ENCODE measurements at places on chromosomes 13 and 19.
A peak's percentile ranks its signal among the peaks of the same experiment; 100 is the strongest.

- no peak for DNase-seq
Measured at GRCh38 chr19:10701955-10702525, 801 bp downstream of the QTRT1 start.

DNA sequence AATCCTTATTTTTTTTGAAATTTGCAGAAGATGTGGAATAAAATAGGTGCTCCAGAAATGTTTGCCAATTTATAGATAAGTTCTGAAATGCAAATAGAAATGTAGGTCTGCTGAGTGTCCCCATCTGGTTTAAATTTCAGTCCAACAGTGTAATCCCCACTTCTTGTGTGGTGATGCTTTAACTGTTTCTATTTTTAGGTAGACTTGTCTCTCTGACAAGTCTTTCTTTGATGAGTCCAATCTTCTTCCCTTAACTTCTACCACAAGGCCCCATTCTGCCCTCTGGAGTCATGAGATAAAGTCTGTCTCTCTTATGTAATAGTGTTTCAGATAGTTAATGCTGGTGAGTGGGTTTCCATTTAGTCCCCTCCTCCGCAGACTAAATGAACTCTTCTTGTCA is 390.4 kb downstream of the RFC3 start:
- no peak for DNase-seq

DNA sequence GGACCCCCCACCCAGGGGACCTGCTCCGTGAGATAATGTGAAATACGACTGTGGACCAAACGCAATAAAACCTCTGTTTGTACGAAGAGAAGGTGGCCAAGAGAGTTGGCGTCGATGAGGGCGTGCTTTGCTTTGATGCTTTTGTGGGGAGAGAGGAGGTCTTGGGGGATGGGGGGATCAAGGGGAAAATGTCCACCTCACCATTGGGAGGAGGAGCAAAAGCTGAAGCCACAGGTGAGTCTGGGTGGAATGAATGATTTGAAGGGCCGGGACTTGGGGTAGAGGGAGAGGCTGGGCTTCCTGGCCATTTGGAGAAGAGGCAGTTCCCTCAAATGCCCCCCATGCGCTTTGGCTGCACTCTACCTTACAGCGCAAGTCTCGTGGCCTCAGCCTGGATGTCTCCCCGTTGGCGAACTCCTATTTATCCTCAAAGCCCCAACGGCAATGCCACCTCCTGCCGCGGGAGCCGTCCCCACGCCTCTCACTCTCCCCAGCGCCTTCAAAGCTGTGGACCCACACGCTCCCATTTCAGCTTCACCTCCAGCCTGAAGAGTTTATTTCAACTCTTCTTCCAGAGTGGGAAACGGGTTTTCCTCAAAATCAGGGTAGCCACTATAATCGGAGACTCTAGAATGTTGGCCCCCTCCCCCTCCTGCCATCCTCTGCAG is 795 bp upstream of the ABCA7 start:
- DNase-seq = no peak

DNA sequence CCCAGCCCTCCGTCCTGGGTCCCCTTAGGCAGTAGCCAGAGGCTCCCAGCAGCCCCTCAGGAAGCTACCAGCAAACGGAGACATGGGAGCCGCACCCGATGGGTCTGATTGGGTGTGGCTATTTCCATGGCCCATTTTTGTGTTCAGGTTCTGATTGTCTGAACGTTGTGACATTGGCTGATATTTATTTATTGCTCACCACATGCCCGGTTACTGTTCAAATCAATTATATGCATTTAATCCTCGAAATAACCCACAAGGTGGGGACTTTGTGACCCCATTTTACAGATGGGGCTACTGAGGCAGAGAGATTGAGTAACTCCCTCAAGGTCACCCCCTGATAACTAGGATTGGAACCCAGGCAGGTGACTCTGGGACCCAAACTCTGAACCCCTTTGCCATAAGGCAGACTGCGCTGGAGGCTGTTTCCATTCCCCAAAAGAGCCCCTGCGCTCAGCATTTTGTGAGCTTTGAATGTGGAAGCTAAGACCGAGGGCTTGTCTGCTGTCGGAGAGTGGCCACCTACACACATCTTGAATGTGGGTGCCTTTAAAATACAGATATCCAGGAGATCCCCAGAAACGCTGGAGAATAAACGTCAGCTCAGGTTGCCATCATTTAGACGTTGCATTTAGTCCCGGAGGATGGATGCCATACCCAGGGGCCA is 13.6 kb upstream of the MCF2L start:
- DNase-seq = no peak

DNA sequence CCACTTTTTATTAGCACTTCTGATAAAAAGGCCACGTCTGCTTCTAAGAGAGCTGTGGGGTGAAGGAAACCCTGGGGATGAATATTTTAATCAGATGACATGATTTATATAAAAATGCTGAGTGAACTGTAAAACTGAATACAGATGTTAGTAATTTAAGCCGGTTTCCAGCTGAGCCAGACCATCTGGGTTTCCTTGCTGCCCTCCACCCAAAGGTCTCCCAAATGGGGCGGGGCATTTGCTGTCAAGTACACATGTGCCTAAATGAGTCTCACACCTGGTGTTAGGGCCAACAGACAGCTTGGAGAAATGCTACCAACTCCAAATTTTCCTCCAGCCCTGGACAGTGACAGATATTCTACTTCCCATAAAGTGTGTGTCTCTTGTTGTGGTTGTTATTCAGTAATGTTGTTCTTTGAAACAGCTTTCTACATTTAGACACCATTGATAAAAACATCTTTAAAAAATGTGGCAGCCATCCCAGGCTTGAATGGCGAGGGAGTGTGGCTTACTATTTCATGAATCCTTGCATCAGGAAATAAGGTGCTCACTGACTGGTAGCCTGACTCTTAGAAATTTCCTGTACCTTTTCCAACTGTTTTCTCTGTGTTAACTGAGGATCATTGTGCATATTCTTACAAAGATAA is 350.4 kb downstream of the MTUS2 start:
- DNase-seq = no peak

DNA sequence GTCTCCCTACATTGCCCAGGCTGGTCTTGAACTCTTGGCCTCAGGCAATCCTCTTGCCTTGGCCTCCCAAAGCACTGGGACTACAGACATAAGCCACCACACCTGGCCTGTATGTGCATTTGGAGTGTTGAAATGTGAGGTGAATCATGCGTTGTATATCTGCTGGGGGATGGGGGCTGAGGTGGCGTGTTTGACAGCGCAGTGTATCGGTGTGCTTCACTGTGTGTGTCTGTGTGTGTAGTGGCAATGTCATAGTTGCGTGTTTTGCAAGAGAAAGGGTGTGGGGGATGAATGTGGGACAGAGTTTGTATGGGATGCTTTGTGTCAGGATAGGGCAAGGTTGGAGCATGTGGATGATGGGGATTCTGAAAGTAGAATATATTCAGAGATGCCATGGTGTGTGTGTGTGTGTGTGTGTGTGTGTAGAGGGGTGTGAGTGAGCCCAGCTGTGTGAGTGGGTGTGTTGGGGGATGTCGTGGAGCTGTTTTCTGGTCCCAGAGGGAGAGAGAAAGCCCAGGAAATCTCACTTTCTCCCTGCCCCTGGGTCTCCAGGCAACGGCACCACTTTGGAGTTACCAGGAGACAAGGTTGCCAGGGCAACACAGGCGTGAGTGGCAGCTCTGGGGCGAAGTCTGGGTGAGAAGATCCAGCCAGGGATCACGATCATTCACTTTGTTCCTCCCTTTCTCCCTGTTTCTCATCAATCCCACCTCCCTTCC is 1.1 kb upstream of the SWSAP1 start:
- no peak for DNase-seq

GRCh38 chr19:13284929-13285928 is 135.0 kb downstream of the IER2 start:
- DNase-seq = no peak

GRCh38 chr13:96161141-96161540 is 71.2 kb downstream of the HS6ST3 start:
- no peak for DNase-seq

GRCh38 chr19:7832781-7833180 is 2.8 kb downstream of the EVI5L start:
- DNase-seq = no peak

DNA sequence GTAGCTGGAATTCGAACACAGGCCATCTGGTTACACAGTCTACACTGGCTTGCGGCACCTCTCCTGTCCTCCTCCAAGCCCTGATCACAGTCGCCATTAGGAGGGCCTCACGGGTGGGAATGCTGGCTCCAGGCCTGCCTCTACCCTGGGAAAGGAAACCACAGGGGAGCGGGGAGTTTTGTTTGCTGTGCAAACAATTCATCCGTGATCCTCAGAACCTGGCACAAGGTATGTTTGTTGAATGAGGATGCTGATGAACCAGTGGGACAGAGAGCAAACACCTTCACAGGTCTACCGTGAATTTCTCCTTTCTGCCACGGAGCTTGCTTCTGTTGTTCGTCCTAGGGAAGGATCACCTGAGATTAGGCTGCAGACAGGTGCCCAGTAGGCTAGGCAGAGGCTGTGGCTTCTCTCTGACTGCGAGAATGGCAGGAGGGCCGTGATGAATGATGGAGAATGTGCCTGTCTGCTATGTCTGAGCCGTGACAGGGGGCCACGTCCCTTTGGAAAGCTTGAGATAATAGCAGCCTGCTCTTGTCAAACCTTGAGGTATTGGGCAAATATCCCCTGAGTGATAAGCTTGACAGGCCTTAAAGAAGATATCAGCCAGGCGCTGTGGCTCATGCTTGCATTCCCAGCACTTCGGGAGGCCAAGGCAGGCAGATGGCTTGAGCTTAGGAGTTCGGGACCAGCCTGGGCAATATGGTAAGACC is 36.7 kb downstream of the PIN1 start:
- DNase-seq = no peak

GRCh38 chr19:974564-975257 is 9.4 kb upstream of the WDR18 start:
- no peak for DNase-seq

DNA sequence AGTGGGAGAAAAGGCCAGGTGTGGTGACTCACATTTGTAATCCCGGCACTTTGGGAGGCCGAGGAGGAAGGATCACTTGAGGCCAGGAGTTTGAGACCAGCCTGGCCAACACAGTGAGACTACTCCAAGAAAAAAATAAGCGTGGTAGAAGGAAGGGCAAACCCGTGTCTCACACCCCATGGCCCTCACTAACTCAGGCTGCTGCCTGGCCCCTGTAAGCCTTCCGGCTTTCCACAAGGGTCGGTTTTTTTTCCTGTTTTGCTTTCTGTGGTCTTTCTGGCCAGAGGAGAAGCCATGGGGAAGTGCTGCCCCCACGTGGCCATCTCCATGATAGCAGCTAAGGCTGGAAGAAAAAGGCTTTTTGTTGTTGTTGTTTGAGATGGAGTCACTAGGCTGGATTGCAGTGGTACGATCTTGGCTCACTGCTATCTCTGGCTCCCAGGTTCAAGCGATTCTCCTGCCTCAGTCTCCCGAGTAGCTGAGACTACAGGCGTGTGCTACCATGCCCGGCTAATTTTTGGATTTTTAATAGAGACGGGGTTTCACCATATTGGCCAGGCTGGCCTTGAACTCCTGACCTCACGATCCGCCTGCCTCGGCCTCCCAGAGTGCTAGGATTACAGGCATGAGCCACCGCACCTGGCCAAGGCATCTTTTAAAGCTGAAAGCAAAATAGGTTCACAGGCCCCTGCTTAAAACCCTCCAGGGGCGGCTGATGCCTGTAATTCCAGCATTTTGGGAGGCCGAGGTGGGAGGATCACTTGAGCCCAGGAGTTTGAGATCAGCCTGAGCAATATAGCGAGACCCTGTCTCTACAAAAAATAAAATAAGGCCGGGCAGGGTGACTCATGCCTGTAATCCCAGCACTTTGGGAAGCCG is 7.5 kb upstream of the ARHGEF18 start:
- DNase-seq = peak; percentile 84

- no peak for DNase-seq
Measured at GRCh38 chr19:49098795-49099194, 13.5 kb downstream of the SNRNP70 start.

DNA sequence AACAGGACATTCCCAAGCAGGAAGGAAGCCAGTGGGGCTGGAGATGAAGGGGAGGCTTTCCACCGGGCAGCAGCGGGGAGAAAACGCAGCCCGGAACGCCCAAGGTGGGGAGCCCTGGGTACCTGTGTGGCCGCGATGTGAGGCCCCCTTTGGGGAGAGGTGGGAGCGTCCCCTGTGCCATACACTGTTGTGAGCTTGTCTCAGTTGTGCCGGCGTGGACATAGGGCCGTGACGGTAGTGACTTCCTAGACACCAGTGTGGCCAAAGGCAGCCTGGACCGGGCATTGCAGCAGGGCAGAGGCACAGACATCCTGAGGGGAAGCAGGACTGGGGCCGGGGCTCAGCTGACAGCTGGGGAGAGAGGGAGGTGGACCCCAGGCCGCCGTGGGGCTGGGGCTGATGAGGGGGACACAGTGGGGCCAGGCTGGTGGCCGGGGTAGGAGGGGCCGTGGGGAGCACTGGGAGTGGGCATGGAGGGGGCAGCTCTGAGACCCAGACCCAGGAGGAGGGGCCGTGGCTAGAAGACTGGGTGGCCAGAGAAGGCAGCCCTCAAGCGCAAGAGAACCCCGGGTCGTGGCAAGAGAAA is 38.5 kb upstream of the TFDP1 start:
- no peak for DNase-seq

GRCh38 chr13:45479661-45480060 is 14.9 kb downstream of the COG3 start:
- no peak for DNase-seq

- no peak for DNase-seq
Measured at GRCh38 chr19:46392252-46392801, 21.0 kb downstream of the CCDC8 start.

DNA sequence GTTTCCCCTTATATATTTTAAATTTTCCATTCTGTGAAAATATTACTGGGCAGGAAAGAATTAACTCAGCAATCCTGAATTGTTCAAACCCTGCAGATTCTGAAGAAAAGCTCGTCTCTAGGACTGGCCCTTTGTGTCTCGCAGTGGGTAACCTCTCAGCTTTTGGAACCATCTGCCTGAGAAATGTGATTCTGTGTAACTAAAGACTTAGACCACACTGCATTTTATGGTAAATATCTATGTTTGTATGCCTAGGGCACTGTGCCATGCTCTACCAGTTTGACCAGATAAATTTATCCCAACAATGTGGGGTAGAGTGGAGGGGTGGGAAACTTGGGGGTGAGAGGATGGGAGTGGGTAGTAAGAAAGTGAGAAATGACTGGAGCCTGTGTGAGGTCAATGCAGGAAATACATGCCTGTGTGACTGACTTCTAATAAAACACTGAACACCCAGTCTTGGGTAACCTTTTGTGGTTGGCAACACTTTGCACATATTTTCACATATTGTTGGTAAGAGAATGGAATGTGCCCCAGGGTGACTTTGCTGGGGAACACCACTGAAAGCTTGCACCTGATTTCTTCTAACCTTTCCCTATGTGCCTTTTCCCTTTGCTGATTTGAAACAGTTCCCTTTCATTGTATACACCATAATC is 1181.9 kb downstream of the OLFM4 start:
- no peak for DNase-seq

DNA sequence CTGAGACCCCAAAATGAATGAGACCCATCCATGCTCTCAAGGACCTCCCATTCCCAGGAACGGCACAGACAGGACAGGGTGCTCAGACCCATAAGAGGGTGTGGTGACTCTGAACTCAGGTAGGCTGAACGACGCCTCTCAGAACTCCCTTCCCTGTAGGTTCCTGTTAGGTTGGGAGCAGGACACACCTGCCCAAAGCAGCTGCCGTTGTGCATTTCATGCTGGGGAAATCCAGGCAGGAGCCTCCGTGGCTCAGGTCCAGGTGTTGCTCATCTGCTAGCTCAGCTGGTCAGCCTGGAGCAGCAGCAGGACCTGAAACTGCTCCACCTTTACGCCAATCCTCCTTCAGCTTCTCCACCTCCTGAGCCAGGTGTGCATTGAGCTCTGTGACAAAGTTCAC is 19.1 kb upstream of the TEX101 start:
- no peak for DNase-seq

- no peak for DNase-seq
Measured at GRCh38 chr13:94344126-94344818, 135.2 kb downstream of the DCT start.

- DNase-seq = no peak
Measured at GRCh38 chr19:29953352-29954247, 11.6 kb downstream of the URI1 start.
